Astrocyte of the hippocampus (primary cell): ENCODE measurements at places on chromosomes 13 and 19.

- DNase-seq, result no peak
These were observed 3.7 kb downstream of the ITM2B start for GRCh38 chr13:48236528-48237353.

GRCh38 chr13:23609414-23609760 lies 39.2 kb downstream of the TNFRSF19 start:
- peak; percentile 77 for DNase-seq

- peak; percentile 62 for DNase-seq
These were observed 404 bp downstream of the C19orf44 start for GRCh38 chr19:16496613-16496983.

GRCh38 chr19:56369886-56370676 lies 23.3 kb downstream of the ZNF582 start:
- no peak for DNase-seq

DNA sequence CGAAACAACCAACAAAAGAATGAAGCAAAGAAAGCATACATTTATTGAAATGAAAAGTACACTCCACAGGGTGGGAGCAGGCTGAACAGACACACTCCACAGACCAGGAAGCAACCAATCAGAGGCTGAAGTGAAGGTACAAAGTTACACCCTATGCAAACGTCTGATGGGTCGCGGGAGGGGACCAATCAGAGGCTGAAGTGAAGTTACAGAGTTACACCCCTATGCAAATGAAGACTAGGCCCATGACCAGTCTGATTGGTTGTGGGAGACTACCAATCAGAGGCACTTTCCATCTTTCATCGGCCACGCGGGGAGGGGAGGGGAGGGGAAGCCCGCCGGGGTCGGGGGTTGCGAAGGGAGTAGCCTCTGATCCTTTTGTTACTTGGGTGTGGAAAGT lies 12.4 kb upstream of the FBL start:
- DNase-seq, result no peak

GRCh38 chr19:36111200-36111539 lies 227 bp downstream of the OVOL3 start:
- DNase-seq, result no peak

DNA sequence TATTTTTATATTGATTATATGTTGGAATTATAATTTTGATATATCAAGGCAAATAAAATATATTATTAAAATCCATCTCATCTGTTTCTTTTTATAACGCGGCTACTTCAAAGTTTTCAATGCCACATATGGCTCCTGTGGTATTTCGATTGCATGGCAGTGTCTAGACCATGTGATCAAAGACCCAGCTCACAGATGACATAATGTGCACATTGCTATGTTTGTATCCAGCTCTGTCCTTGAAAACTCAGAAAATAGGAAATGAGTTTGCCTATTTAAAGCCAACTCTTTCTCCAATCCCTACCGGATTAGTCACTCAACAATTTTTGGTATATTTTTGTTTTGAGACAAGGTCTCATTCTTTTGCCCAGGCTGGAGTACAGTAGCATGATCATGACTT lies 26.2 kb downstream of the TMTC4 start:
- no peak for DNase-seq

- no peak for DNase-seq
These were observed 53.5 kb upstream of the ZNF728 start for GRCh38 chr19:23056516-23056915.

DNA sequence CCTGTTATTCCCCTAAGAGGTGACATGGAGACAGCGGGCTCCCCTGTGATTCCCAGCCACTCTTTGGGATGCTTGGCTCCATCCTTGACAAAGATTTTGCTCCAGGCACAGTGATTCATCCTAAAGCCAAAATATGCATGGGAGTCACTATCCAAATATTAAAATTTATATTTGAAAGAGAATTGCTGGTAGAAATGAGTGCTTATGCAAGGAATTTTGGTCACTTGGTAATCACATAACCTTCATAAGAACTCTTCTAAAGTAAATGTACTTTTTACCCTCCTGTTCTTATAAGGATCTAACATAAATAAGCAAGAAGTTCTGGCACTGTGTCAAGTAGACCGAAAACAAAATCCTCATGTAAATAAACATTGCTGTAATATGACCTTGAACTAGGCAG lies 385.8 kb downstream of the ITGBL1 start:
- DNase-seq, result peak; percentile 19

- no peak for DNase-seq
These were observed 8.8 kb downstream of the INAFM1 start for GRCh38 chr19:47283405-47284059.

- DNase-seq, result peak; percentile 60
These were observed 340.0 kb downstream of the DNAJC15 start for GRCh38 chr13:43363156-43363953.

DNA sequence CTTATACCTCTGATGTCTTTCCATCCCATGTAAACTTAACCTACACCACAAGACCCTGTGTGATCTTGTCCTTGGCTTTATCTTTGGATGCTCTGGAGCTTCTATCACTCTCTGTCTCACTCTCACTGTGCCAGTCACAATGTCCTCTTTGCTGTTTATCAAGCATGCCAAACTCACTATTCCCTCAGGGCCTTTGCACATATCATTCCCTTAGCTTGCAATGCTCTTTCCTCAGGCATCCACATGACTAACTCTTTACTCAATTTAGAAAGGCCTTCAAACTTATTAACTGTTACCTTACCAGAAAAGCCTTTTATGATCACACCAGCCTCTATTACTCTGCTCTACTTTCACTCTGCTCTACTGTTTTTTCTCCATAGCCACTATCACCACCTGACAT lies 354.1 kb downstream of the RFC3 start:
- DNase-seq, result no peak

DNA sequence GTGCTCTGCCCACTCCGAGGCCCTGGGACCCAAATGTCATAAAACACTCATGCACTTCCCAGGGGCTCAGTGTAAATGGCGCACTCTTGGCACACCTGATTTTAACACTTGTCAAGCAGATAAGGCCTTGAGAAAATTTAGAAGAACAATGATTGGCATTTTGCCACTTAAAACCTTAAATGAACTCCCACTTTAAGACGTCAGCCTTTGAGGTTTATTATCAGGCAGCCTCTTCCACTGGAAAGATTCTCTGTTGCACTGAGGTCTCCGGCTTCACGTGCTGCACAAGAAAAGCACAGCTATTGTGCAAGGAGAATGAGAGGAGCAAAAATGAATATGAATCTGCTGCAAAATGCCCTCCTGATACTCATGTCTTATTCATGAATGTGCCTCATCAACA lies 38.5 kb upstream of the ATP11A start:
- no peak for DNase-seq

DNA sequence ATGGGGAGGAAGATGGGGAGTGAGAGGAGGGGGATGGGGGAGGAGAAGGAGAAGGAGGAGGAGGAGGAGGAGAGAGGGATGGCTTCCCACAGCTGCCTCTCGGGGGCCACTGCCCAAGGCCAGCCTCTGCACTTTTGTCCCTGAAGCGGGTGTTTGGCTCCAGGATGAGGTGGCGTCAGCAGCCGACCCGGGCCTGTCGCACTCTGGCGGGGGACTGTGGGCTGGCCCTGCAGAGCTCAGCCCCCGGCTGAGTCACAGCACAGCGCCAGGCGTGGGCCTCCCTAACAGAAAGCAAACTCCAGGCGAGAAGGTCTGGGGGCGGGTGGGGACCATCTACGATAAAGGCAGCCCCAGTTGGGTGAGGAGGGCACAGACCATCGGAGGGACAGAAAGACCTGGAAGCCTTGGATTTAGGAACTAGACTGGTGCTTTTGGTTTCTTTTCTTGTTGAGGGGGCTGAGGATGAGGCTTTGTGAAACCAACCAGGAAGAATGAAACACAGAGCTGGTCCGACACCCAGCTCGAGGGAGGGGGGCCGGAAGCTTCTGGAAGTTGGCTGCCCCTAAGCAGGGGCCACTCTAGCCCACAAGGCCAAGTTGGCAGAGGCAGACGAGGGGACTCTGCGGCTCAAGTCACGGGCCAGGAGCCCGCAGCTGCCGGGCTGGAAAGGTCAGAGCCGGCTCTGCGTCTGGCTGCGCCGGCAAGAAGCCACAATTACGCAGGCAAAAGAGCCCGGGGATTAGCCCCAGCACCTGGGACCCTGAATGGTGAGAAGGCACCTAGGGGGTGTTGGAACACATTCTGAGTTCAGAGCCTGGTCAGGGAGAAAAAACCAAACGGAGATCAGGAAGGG lies 18.2 kb downstream of the LSM4 start:
- DNase-seq, result peak; percentile 93

DNA sequence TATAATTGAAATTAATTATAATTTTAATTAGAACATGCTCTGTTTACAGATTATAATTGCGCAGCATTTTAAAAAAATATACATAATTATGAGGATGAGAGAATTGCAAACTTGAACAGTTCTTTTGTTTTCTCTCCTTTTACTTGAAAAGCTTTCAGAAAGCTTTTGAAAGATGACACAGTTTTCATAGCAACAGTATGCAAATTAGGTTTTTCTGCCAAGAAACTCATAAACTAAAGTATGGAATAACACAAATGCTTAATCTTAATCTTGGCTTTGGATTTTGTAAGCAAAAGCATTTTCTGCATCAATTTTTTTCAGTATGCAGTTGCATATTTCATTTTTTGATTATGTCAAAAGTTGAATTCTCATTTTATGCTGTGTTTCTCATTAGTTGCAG lies 32.8 kb upstream of the AKAP11 start:
- no peak for DNase-seq

GRCh38 chr13:83352391-83352790 lies 529.9 kb downstream of the SLITRK1 start:
- no peak for DNase-seq

GRCh38 chr13:40619479-40619814 lies 47.0 kb downstream of the FOXO1 start:
- DNase-seq, result no peak

DNA sequence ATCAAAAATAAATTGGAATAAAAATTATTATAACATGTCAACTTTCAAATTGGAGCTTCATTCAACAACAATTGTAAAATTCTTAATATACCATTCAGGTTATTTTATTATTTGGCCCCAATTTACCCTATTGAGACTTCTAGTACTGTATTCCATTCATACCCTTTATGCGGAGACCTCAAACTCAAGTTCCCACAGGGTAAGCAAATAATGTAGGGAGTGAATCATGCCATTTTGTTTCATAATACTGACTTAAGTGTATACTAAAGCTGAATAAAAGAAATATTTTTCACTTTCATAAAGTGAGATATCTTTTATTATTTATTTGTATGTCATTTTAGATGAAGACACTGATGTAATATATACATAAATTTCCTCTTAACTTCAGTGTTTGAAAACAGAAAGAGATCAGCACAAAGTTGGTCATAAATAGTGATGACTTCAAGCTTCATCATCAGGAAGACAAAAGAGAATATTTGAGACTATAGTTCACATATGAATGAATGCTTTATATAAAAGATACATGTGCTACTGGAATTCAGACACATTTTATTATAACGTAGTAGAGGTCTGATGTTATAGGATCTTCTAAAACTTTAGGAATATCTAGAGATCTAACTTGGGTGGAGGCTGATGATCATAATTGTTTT lies 894.4 kb upstream of the PCDH9 start:
- no peak for DNase-seq

- no peak for DNase-seq
These were observed 220.8 kb upstream of the MAB21L1 start for GRCh38 chr13:35697186-35697730.

- DNase-seq, result no peak
These were observed 691 bp downstream of the KIR2DL4 start for GRCh38 chr19:54804101-54804500.

DNA sequence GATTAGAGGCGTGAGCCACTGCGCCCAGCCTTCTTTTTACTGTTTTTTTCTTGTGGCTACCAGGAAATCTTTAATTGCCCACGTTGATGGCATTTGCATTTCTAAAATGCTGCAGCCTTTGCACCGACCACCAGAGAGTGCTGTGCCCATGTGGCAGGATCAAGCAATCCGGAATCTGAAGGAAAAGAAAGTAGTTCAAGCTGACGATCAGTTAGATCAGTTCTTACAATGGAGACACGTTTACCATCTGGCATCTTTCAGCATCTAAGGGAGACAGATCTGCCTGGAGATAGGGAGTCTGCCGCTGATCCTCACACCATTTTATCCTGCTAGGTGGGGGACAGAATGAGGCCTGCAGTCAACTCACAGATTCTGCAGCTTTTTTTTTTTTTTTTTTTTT lies 19.9 kb downstream of the TINCR start:
- DNase-seq, result peak; percentile 39

DNA sequence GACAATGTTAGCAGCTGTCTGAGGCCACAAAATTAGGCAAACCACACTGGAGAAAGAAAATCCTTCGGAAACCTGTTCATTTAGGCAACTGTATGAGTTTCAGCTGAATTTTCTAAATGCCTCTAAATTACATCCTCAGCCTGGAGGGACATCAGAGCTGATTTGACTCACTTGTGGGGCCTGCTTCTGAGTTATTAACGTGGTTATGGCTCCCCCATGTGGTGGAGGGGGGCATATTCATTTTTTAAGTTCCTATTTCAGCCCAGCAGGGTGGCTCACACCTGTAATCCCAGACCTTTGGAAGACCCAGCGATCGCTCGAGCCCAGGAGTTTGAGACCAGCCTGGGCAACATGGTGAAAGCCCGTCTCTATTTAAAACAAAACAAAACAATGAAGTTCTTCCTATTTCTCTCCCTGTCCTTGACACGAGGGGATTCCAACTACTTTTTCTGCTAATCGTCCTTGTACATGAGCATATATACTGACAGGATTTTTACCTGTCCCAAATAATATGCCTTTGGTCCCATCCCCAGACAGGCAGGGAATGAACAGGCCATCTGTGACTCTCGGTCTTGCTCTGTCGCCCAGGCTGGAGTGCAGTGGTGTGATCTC lies 31.5 kb upstream of the HIF3A start:
- DNase-seq, result peak; percentile 91

- DNase-seq, result no peak
These were observed 63.7 kb downstream of the KLF12 start for GRCh38 chr13:74070513-74070912.

DNA sequence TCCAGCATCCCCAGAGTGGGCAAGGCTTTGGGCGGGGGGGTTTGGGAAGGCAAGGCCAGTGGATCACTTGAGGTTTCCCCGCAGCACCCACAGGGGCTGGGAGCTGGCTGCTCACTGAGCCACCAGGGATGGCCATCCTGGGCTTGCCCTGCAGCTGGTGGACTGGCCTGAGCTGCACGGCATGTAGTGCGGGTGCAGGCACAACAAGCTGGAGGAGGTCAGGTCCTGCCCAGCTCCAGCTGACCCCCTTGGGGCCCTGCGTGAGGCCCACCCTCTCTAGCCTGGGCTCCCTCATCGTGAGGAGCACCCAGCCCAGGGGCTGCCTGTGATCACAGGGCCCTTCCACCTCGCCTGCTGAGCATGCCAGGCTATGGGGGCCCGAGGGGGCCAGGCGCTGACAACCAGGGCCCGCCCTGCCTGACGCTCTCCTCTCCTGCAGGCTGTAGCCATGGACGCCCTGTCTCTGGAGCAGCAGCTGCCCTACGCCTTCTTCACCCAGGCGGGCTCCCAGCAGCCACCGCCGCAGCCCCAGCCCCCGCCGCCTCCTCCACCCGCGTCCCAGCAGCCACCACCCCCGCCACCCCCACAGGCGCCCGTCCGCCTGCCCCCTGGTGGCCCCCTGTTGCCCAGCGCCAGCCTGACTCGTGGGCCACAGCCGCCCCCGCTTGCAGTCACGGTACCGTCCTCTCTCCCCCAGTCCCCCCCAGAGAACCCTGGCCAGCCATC lies 22.9 kb downstream of the COMP start:
- DNase-seq, result no peak

- DNase-seq, result no peak
These were observed 8.3 kb upstream of the NANOS3 start for GRCh38 chr19:13868663-13869062.
